ENCODE measurements at places on chromosomes 4 and X.

GRCh38 chr4:155881555-155881954, 15.5 kb upstream of the ASIC5 start:
- DNase-seq, result no peak

- DNase-seq, result no peak
Measured at GRCh38 chr4:189502841-189503435, 437.7 kb upstream of the FRG1 start.

DNA sequence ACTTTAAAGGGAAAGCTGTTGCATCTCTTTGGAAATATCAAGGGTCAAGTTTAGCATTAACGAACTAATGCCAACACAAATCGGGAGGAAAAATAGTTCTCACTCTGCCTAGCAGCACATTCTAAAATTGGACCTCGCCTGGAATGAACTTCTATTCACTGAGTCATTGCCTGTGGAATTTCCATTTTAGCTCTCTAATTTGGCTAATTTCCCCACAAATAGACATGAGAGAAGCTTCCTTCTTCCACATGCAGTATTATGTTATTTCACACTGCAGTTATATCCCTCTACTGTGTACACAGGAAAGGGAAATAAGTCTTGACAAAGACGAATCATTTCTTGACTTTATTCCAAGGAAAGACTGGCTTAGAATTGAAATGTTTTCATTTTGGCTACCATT, 9.3 kb downstream of the ZXDA start:
- DNase-seq, result peak; percentile 24

DNA sequence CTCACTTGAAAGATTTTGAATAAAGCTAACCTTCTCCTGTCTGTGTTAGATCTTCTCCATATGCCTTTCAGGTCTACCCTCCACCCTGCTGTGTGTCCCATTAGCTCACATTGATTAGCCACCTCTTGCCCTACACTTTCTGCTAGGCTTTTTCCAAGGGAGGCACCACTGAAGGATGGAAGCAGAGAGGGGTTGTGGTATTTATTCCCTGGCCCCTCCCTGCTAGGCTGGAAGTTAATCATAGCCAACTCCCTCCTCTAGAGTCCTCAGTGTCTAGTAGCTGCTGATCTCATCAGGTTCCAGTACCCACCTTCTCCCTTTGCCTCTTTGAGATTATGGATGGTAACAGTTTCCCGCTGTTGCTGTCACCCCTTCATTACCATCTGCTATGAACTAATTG, 8.9 kb upstream of the SMIM43 start:
- no peak for DNase-seq

DNA sequence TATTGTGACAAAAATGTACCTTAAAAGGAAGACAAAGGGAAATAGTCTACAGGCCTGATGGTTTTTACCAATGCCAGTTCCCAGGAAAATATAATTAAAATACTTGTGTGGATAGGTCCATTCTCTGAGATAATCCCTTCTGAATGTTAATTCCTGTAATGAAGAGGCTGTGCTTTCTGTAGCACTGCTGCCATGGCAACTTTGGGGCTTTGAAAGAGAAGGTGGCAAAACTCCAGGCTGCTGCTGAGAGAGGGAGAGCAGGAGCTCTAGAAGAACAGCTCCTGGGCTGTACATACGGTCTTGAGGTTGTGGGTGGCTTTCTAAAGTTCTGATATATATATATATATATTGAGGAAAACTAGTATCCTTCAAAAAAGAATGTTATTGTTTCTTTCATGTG, 125.4 kb downstream of the PDLIM5 start:
- DNase-seq, result peak; percentile 80

DNA sequence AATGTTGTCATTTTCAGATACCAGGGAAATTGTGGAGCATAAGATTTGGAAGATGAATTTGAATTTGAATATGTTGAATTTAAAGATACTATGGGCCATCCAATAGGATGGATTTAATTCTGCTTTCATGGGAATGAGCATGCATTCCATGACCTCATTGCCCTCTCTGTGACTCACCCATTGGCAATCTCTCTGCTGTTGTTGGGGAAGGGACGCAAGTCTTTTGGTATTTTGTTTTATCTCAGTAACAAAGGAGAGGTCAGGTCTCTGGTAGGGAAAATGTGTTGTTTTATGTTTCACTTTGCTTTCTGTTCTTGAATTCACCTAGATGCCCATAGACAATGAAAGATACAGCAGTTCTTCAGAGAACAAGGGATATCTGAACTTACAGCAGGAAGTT, 42.1 kb upstream of the MAGEA4 start:
- no peak for DNase-seq

GRCh38 chrX:31981546-31982062, 909.8 kb upstream of the FTHL17 start:
- DNase-seq, result no peak
